ENCODE measurements at places on chromosomes 2 and 18.

- DNase-seq, result no peak
Observed at GRCh38 chr2:216044883-216045486, 31.6 kb upstream of the MREG start.

DNA sequence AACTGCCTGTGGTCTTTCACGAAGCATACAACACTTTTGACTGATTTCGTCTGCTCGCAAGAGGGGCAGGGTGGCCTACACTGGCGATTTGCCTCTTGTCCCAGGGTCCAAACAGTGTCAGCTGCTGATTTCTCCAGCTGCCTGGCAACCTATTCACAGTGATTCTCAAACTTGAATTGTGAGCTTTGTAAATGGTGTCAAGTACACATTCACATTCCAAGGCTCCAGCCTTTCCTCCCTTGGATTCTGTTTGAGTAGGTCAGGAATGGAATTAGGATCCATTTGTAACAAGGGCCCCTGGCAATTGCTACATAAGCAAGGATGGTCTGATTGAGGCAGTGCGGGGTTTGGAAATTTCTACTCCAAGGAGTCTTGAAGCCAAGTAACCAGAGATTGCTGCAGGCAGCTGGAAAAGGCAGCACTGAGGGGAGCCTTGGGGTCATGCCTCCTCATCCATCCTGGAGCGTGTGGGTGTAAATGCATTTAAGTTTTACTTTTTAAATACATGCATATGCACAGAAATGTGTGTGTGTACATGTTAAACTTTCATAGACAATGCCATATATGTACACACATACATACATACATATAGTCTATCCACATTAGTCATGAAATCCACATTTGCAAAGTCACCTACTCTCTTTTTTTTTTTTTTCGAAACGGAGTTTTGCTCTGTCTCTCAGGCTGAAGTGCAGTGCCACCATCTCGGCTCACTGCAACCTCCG lies 86.8 kb upstream of the UXS1 start:
- no peak for DNase-seq

DNA sequence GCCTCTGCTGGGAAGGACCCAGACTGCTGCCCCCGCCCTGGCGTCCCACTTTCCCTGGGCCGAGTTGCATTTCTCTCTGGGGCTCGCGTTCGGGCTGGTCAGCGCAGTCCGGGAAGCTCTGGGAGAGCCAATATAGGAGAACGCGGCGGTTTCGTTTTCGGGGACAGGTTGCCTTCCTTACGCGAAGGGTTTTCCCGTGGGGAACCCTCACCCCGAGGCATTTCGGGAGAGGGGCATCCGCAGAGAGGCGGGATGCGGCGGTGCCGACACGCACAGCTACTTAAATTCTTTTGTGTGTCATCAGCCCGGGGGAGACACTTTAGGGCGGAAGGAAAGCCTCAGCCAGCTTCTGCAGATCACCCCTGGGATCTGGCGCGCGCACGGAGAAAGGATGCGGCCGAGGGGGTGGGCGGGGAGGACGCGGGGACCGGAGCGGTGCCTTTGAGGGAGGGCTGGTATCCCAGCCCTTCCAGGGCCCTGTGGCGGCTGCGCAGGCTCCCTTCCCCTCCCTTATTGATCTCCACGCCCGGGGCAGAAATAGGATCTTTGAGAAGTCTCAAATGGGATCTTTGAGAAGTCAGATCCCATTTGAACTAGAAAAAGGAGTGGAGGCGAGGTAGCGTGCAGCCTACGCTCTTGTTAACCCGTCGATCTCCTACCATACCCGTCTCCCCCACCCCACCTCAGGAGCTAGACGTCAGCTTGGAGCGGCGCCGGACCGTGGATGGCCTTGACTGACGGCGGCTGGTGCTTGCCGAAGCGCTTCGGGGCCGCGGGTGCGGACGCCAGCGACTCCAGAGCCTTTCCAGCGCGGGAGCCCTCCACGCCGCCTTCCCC lies 1.2 kb downstream of the GATA6 start:
- DNase-seq, result no peak

- no peak for DNase-seq
Observed at GRCh38 chr2:27485496-27485895, 4.0 kb downstream of the IFT172 start.

DNA sequence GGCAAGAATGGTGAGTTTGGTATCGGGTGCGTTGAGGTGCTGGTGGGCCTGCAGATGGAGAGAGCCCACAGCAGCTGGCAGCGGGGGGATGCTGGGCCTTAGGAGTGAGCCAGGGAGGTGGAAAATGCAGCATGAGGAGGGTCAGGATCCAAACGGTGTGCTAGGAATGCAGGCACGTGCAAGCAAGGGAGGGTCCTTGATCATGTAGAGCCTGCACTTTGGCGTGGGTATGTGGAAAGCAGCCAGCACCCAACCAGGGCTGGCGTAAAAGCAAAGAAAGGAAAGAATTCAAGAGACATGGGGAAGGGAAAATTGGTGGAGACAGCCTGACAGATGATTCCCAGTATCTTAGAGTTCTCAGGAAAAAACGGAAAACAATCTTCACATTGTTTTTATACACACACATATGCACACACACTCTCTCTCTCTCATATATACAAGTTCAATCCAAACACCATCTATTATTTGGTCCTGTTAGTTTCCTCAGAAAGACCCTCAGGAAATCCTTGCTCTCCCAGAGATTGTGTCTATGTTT lies 46.3 kb downstream of the LTBP1 start:
- DNase-seq, result no peak

DNA sequence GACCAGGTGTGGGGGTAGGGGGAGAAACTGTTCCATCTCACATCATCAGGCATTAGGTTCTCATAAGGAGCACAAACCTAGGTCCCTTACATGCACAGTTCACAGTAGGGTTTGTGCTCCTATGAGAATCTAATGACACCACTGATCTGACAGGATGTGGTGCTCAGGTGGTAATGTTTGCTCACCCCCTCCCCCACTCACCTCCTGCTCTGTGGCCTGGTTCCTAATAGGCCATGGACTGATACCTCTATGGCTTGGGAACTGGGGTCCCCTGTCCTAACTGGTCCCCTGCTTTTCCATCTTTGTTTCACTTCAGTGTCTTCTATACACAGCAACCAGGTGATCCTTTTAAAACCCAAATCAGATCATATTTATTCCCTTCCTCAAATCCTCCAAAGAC lies 267.8 kb downstream of the TNS1 start:
- DNase-seq, result no peak

- DNase-seq, result no peak
Observed at GRCh38 chr2:30756971-30757370, 50.3 kb downstream of the CAPN13 start.

GRCh38 chr2:215982465-215982875 lies 30.9 kb downstream of the MREG start:
- no peak for DNase-seq

- no peak for DNase-seq
Observed at GRCh38 chr2:31378389-31378788, 36.2 kb downstream of the XDH start.

DNA sequence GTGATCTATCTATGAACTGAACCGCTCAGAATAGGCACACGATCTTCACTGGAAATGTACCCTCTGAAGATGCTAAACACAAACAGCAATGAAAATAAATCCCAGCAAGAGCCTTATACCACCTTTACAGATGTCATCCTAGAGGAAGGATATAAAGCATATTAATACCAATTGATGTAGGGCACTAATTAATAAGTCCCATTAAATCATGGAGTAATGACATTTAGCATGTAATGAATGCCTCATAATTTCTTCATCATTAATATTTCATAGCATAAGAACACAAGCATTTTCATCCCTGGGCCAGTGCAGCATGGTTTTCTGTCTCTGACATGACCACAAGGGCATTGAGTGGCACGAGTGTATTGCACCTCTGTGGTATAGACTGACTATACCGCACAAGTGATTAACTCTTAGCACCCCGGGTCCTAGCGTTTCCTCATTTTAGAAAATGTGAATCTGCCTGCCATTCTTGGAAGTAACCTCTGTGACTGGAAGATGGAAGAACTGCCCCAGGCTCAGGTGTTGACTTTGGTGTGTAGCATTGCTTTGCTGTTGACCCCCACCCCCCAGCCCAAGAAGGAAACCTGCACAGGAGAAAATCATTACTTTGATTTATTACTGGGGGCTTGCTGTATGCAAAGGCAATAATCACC lies 1.4 kb upstream of the TMEM178A start:
- DNase-seq, result no peak

DNA sequence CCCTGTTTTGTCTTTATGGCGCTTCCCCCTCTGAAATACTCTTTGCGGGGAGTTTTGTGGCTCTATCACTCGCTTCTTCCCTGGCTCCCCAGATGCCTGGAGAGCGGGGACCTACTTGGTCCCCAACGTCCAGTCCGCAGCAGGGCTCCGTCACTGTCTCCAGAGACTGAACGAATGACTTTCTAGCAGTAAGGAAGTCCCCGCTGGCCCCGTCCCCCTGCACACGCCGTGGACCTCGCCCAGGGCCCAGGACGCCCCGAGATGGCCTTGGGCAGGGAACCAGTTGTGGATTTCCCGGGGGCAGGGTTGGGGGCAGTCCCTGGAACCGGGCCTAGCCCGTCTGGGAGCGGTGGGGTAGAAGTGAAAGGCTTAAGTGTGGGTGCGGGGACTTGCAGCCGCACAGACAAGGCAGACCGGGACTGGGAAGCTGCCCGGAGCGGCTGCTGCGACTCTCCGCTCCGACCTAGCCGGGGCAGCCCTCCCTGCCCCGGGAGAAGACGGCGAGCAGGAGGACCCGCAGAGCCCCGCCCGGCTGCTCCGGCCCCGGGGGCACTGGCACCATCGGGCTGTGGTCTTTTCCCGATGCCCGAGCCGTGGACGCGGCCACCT lies 821 bp upstream of the EPHA4 start:
- DNase-seq, result peak; percentile 51

DNA sequence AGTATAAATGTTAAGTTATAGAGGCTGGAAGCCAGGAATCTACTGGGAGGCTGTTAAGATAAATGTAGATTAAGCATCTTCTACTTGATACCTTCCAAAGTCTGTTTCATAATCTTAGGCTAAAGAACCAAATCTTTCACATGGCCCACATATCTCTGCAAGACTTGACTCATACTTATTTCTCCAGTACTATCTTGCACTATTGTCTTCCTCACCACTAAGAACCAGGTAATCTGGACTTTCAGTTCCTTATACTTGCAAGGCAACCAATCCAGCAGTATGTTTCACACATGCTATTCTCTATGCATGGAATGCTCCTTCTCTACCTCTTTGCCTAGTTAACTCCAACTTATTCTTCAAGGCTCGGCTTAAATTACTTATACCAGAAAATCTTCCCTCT lies 62.2 kb downstream of the RBMS1 start:
- DNase-seq, result no peak

DNA sequence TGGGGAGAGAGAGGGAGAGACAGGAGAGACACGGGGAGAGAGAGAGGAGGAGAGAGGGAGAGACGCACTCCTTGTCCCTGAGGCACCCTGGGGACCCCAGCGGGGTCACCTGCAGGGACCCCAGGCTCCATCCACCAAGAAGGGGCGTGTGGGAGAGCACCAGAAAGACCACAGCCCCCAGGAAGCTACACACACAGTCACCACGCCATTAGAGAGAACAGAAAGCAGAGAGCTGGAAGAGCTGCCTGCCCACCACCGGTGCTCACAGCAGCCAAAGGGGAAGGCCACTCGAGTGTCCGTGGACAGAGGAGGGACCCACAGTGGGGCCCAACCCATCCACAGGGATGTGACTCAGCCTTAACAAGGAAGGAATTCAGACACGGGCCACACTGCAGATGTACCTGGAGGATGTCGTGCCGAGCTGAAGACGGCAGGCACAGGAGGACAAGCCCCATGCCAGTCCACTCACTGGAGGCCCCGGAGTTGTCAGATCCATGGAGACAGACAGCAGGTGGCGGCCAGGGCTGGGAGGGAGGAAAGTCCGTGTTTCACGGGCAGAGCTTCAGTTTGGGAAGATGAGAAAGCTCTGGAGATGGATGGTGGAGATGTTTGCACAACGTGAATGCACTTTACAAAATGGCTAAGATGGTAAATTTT lies 11.5 kb upstream of the NFATC1 start:
- no peak for DNase-seq

GRCh38 chr2:240157147-240157470 lies 16.7 kb upstream of the OTOS start:
- DNase-seq, result no peak

DNA sequence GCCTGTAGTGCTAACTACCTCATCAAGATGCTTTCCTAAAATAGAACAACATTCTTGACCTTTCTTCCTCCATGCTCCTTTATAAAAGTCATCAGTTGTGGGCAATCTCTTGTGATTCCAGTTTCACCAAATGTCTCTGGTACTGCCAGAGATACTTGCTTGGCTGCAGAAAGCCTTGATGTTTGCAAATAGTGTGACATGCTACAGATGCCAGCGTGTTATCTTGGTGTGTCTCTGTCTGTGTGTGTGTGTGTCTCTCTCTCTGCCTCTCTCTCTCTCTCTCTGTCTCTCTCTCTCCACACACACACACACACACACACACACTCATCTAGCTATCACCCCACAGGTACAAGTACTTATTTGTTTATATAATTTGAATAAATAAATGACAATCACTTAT lies 146.9 kb downstream of the CCDC102B start:
- no peak for DNase-seq

GRCh38 chr2:120231974-120232635 lies 8.9 kb upstream of the TMEM185B start:
- DNase-seq, result no peak

DNA sequence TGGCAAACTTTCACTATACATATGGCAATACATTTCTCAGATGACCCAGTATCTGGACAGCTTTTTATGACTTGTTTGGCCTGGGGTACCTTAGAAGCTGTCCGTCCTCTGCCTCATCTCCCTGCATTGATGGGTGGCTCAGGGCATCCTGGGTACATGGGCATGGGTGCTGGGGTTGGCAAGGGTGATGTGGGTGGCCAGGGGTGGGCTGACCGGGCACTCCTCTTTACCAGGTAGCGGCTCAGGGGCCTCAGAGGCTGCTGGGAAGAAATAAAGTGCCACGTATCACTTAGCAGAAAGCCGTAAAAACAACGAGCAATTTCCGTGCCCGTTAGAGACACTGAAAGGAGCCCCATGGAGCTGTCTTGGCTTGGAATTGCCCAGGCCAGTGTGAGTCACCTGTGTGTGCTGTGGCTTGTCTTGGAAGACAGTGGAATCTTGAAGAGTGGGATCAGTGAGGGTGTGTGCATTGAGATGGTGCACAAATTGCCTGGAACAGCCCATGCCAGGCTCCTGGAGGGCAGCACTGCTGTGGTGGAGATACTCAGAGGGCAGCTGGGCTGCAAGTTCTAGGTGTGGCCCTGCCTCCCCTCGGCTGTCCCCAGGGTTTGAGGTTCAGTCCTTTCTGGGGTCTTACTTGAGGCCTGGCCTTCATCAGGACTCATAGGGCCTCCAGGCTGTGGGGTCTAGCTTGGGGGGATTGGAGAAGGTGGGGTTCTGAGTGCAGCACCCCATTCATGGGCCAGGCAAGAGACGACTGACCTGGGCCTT lies 88.8 kb downstream of the FHOD3 start:
- DNase-seq, result no peak

GRCh38 chr2:1907291-1907690 lies 163.0 kb upstream of the PXDN start:
- DNase-seq, result no peak

GRCh38 chr2:2484301-2484700 lies 153.2 kb upstream of the MYT1L start:
- DNase-seq, result no peak
